Cerebellum (tissue), 4 donors: ENCODE measurements at places on chromosomes 4 and X.

DNA sequence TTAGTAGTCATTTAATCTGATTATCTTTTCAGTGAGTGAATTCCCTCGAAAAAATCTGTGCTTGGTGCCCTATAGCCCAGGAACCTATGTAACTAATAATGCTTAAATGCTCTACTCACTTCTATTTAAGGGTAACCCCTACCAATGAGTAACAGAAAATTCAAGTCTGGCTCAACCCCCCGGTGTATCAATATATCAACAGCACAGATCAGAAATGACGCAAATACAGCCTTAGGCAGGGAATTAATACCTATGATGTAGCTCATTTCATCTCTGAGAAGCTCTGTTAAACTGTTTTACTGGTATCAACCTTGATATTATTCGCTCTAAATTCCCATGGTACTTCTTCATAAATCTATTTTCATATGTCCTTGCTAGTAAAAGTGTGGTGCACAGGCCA lies 28.6 kb downstream of the PDGFC start:
- no peak for DNase-seq

DNA sequence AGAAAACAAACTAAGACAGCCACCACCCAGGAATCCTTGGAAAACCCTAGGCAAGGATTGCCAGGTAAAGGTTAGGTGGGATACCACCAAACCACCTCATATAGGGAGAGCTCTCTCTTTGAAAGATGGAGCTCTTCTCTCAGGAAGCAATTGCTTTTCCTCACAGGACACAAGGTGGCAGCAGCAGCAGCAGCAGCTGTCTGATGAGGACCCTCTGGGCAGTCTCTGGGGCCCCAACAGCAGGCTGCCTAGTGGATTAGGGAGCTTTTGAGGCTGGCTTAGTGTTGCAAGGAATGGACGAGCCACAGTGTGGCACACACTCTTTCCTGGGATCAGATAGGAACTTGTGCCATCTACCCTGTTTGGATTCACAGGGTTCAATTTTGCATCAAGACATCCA lies 41.4 kb upstream of the CHRDL1 start:
- DNase-seq: no peak

DNA sequence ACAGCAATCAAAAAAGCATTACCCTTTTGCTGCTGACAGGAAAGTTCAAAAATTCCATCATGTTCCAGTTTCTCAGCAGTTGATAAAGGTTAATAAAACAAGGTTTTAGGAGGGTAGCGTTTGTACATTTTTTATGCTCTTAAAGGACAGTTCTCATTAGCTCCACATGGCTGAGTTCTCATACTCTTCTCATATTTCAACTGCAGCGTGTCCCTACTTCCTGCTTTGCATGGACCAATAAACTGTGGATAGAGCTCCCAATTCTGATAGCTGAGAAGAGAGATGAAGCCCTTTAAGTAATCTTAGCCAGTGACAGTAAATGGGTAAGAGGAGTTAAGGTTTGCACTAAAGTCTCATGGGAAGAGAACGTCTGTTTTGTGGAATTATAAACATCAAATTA lies 53.5 kb downstream of the SPANXA2 start:
- DNase-seq: no peak

GRCh38 chrX:153635388-153635787 lies 11.6 kb upstream of the DUSP9 start:
- DNase-seq: no peak

DNA sequence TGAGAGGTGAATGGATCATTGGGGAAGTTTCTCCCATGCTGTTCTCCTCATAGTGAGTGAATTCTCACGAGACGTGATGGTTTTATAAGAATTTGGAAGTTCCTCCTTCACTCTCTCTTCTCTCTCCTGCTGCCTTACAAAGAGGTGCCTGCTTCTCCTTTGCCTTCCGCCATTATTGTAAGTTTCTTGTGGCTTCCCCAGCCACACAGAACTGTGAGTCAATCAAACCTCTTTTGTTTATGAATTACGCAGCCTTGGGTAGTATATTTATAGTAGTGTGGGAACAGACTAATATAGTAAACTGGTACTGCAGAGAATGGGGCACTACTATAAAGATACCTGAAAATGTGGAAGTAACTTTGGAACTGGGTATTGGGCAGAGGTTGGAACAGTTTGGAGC lies 7.8 kb upstream of the CTAG2 start:
- no peak for DNase-seq

- DNase-seq: no peak
These were observed 17.2 kb downstream of the RXFP1 start for GRCh38 chr4:158538911-158539310.

DNA sequence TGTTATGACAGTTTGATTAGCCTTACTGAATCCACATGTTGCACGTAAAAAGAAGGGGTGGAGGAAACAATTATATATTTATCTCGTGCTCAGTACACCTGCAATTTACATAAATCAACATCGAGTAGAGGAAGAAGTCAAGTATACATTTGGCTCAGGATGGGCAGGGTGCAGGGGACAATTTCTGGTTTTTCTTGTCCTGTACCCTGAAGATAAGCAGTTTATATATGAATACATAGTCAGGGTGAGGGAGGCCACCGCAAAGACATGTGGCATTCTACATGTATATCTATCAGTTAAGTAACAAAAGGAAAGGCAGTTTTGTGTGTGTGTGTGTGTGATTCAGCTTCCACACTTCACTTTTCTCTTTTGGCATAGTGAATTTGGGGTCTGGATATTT lies 11.1 kb upstream of the EREG start:
- no peak for DNase-seq

GRCh38 chrX:13733506-13733905 lies 914 bp downstream of the TRAPPC2 start:
- no peak for DNase-seq

GRCh38 chr4:141309874-141310273 lies 89.2 kb downstream of the ZNF330 start:
- DNase-seq: no peak

GRCh38 chrX:44022964-44023363 lies 49.8 kb upstream of the NDP start:
- DNase-seq: no peak

GRCh38 chrX:154372612-154373022 lies 1.8 kb downstream of the FLNA start:
- DNase-seq: no peak

- DNase-seq: no peak
These were observed 40.1 kb downstream of the DDX3X start for GRCh38 chrX:41373989-41374606.

- no peak for DNase-seq
These were observed 424.8 kb upstream of the EPHA5 start for GRCh38 chr4:66095065-66095464.

DNA sequence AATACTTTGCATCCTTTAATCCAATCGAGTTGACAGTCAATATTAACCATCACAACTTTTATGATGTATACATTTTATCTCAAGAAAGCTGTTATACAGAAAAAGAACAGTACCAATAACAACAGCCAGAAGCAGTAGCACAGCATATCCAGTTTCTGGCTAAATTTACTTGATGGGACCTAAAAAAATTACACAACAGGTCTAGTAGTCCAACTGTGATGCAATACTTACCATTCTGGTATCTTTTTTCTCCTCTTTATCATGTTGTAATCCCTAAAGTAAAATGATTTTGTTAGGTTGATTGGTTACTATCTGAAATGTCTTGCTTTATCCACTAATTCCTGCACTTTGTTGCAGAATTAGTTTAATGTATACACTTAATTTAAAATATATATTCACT lies 1150.6 kb downstream of the FAT4 start:
- no peak for DNase-seq

GRCh38 chr4:56247646-56248045 lies 139.6 kb downstream of the AASDH start:
- DNase-seq: no peak

GRCh38 chr4:38902221-38902620 lies 34.6 kb downstream of the FAM114A1 start:
- DNase-seq: no peak

DNA sequence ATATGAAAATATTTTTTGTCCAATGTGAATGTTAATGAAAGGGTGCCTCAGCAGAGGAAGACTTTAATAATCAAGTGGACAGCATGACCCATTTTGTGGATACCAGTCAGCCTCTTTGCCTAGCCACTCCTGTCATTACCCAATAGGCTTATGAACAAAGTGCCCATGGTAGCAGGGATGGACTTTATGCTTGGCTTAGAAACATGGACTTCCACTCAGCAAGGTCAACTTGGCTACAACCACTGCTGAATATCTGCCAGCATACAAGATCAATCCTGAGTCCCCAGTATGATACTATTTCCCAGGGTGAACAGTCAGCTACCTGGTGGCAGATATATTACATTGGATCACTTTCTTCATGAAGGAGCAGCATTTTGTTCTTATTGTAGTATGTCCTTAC lies 56.7 kb upstream of the NXF3 start:
- DNase-seq: no peak

- no peak for DNase-seq
These were observed 408.2 kb upstream of the SMIM31 start for GRCh38 chr4:164345756-164346155.

DNA sequence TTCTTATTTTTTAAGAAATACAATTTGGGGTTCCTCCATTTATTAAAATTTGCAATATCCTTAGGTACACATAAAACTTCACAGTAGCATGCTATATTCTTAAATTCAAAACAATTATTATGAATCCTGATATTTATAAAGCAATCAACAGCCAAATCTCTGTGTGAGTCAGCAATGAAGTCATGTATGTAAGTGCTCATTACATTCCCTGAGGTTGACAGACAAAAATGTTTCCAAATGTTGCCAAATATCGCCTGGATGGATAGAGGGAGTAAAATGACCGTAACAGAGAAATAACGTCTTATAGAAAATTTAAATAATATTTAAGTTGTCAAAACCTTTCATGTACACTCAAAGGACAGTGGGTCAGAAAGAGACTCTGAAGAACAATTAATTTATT lies 220.0 kb downstream of the PCDH18 start:
- no peak for DNase-seq

- DNase-seq: peak; percentile 26
These were observed 58.0 kb upstream of the CHRDL1 start for GRCh38 chrX:110853610-110854009.

- no peak for DNase-seq
These were observed 212.4 kb upstream of the TTC29 start for GRCh38 chr4:147157860-147158701.

DNA sequence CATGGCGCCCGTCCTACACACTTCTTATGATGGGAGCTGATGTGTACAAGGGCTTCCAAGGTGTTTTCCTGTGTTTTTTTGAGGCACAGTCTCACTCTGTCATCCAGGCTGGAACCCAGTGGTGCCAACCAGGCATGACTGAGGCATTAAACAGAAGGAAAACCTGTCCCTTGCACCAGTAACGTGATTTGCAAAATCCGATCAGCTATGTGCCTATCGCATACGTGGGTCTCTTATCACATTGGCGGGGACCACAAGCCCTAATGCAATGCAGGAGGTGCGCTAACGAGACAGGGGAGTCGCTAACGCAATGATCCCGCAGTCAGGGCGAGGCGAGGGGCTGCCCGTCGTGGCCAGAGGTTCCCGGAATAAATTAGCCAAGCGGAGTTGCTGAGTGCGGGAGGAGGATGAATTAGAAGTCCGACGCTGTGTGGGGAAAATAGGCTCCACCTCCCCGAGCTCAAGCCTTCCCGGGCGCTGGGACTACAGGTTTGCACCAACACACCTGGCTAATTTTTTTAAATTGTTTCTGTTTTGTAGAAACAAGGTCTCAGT lies 162.7 kb downstream of the SHOX start:
- DNase-seq: no peak

GRCh38 chr4:45363931-45364330 lies 637.6 kb upstream of the GNPDA2 start:
- DNase-seq: no peak

DNA sequence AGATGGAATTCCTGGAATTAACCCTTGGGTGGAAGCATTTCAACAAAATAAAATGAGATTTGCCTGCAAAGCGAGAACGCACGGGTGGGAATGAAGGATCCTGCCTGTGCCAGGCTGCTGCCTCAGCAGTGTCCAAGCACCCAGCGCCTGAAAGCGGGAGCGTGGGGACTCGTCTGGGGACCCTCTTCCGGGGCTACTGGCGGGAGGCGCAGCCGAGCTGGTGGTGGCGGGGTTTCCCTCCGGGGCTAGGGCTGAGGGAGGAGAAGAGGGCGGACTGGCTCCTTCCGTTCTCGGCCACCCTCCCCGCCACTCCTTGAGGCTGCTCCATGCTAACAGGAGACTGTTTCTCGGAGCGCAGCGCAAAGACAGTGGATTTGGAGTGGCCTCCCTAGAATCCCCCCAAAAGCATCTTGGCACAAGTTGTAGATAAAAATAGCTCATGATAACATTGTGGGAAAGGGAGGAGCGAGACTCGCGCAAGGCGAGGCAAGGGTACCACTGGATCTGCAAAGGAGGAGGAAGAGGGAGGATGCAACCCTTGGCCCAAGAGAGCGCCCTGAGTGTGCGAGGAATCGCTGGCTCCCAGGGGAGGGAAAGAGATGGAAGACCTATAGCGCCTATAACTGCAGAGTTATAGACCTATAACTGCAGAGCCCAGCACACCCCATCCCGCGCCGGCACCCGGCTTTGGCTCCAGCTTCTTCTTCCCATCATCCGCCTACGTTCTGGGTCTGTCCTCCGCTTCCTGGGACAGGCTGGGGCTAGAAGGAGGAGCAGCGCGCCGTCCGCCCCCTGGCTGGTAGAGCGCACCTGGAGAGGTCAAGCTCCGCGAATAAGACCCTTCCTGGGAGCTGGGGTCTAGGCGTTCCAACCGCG lies 1.3 kb downstream of the HS3ST1 start:
- peak; percentile 54 for DNase-seq

GRCh38 chrX:108590496-108590895 lies 145.9 kb downstream of the IRS4 start:
- DNase-seq: no peak

- DNase-seq: no peak
These were observed 102.7 kb downstream of the UCHL1 start for GRCh38 chr4:41359422-41359775.

GRCh38 chr4:101851672-101852071 lies 61.1 kb downstream of the BANK1 start:
- no peak for DNase-seq

GRCh38 chr4:81566161-81566591 lies 94.5 kb upstream of the RASGEF1B start:
- DNase-seq: no peak
